SIG-M5 (cell line): ENCODE measurements at places on chromosomes 16 and 17.

DNA sequence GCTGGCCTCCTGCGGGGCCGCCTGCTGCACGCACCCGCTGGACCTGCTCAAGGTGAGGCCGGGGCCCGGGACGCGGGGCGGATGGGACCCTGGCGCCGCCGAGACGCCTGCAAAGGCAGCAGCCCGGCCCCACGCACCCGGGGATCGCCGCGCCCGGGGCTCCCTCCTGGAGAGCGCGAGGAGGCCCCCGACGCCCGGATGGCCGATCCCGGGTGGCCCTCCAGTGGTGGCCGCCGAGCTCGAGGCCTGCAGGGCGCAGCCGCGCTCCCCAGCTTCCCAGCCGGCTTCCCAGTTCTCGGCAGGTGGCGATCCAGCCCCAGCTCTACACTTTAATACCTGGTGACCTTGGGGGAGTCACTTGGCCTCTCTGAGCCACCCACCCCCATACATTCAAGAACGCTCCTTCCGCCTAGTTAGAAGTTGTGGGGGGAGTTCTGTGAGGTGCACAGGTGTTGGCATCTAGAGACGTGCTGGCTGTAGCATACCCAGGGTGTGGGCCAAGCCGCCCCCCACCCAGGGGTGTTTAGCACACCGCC lies 452 bp downstream of the SLC25A10 start:
- no peak for DNase-seq

- no peak for DNase-seq
These were observed 126.0 kb downstream of the HS3ST3A1 start for GRCh38 chr17:13475574-13476223.

DNA sequence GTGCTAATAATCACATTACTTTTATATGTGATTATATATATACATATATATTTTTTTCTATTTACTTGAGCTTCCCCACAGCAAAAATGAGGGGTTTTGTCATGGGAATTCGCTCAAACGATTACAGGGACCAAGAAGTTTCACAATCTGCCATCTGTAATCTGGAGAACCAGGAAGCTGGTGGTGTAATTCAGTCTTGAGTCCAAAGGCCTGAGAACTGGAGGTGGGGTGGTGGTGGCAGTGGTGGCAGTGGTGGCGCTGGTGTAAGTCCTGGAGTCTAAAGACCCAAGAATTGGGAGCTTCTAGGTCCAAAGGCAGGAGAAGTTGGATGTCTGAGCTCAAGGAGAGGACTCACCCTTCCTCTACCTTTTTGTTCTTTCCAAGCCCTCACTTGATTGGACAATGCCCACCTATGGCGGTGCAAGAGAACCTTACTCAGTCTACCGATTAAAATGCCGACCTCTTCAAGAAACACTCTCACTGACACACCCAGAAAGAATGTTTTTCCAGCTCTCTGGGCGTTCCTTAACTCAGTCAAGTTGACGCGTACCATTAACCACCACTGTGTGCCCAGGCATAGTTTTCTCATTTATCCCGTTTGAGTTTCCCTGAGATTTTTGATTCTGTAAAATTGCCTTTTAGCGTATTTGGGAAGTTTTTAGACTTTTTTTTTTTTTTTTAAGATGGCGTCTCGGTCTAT lies 31.9 kb downstream of the POLR2A start:
- no peak for DNase-seq

DNA sequence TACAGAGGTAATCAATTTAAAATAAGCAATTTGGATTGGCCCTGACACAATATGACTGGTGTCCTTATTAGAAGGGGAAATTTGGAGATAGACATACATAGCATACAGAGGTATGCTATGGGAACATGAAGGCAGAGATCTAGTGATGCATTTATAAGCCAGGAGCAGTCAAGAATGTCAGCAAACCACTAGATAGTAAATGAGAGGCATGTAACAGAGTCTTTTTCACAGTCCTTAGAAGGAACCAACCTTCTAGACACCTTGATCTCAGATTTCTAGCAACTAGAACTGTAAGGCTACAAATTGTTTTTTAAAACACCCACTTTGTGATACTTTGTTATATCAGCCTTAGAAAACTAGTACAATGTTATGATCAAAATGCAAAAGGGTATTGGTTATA lies 54.3 kb upstream of the CA10 start:
- DNase-seq = no peak

- no peak for DNase-seq
These were observed 1.9 kb upstream of the MT1E start for GRCh38 chr16:56623637-56624036.

- no peak for DNase-seq
These were observed 13.8 kb downstream of the ENGASE start for GRCh38 chr17:79088247-79088996.

DNA sequence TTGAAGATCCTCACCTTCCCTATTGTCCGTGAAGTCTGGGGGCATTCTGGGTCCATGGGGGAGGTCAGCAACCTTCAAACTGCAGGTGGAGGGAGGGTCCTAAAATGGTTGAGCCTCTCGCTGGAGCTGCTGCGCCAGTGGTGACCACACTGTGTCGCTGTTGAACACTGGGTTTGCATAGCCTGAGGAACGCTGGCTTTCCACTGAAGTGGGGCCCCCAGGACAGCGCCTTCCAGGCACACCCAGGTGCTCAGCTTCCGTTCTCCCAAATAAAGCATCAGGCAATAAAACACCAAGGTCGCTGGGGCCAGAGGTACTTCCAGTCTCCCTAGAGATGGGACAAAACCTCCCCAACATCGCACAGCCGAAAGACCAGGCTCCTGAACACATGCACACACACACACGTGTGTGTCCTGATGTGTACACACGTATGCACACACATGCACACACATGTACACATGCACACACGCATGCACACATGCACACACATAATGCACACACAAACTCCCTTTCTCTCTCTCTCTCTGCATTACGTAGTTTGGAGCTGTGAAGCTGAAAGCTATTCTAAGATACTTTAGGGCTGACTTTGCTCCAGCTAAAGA lies 120.6 kb downstream of the IRF8 start:
- no peak for DNase-seq

- DNase-seq = no peak
These were observed 10.4 kb downstream of the IL34 start for GRCh38 chr16:70656712-70657263.

DNA sequence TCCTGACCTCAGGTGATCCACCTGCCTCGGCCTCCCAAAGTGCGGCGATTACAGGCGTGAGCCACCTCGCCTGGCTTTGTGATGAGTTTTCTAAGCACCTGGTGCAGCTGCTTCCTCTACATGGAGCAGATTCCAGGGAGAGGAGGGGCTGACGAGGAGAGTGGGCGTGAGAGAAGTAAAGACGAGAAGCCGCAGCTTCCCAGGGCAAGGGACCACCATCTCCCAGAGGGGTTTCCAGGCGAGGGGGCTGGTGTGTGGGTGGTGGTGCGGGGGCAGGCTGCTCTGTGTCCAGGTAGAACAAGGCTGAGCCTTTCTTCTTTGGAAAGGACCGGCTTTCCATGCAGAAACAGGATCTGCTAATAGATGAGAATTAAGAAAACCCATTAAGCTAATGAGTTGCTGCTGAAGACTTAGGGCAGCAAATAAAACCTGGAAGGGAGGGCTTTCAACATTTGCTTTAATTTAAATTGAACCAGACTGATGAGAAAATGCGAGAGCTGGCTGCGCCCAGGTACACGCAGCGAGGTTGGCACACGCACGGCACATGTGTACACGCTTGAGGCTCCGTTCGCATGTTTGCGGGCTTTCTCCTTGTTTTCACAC lies 236.7 kb downstream of the RBFOX3 start:
- no peak for DNase-seq

GRCh38 chr17:41002814-41003213 lies 3.1 kb upstream of the KRTAP3-2 start:
- no peak for DNase-seq

- DNase-seq = no peak
These were observed 9.3 kb downstream of the MMP2 start for GRCh38 chr16:55488306-55488705.

DNA sequence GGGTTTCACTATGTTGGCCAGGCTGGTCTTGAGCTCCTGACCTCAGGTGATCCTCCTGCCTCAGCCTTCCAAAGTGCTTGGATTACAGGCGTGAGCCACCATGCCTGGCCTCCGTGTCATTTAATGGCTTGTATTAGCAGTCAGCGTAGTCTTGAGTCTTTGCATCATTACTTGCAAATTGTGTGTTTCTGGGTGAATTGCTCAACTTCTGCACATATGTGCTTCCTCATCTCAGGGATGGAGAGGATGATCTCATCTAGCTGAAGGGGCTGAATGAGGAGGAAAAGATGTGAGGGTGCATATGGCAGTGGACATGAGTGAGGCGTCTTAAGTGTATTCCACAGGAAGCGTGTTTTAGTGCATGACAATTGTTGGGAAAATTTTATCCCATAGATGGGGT lies 155.8 kb downstream of the SNX29 start:
- DNase-seq = peak; percentile 4

DNA sequence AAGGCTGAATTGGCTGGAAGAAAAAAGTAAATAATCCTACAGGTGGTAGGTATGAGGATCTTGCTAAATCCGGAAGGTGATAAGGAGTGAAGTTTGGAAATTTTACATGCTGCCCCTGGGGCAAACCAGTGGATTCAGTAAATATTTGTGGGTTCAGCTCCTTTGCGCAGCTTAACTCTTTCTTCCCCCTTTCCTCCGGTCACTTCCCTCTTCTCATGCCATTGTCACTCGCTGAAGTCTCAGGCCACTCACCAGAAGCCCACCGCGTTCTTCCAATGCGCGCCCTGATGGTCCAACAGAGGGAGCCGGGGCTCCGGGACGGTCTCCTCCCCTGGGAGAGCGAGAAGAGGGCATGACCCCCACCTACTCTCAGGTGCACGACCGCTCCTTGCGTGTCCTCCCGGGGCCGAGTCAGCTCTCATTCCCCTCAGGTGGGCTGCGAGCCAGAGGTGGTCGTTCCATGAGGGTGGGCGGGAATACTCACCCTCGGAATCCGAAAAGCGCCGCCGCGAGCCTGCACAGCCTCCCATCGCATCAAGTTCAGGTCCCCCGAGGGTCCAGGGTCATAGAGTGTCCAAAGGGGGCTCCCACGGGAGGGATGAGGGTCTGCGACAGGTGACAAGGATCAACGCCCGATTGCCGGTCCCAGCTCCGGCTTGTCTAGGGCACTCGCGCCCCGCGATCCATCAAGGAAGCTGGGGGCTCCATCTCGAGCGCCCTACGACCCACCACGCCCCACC lies 474 bp downstream of the CLN3 start:
- peak; percentile 4 for DNase-seq

- DNase-seq = no peak
These were observed 5.5 kb upstream of the MAF start for GRCh38 chr16:79605999-79606398.

DNA sequence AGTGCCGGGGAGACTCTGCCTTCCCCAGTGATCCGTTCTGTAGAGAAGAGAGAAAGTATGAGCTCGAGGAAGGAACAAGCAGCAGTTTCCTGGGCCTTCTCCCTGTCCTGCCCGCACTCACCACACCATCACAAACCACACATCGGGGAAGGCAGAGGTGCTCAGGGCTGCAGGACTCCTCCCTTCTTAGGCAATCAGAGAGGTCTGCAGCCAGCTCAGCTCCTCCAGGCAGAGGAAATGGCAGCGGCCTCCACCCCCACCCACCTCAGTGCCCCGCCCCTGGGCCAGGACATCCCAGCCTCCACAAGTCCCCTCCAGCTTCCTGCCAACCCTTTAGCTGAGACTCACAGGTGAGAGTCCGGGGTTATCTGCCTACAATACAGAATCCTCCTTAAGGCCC lies 2.0 kb downstream of the ZNF319 start:
- peak; percentile 46 for DNase-seq

DNA sequence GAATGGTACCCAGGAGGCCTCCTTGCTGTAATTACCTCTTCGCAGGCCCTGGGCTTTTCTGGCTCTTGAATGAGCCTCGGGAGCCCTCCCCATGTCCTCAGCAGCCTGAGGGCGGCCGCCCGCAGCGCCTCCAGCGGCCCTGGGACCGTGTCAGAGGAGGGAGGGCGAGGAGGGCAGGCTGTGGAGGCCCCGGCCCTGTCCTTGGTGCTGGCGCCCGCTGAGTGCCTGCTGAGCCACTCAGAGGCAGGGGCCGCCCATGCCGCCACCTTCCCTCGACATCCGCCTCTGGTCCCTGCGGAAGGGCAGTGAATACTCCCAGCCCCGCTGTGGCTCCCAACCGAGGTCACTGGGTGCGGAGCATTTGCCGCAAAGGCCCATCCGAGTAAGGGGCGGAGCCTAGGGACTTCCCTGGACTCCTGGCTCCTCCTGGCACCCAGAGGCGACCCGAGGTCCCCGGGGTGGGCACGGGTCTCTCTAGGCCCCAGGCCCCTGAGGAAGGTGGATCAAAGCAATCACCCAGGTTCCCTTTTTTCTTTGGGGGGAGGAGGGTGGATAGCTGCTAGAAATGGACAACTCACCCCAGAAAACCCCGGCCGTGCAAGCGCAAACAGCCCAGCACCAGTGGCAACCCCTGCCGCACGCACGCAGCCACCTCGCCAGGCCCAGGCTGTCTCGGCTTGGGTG lies 2.8 kb downstream of the RBFOX3 start:
- no peak for DNase-seq

DNA sequence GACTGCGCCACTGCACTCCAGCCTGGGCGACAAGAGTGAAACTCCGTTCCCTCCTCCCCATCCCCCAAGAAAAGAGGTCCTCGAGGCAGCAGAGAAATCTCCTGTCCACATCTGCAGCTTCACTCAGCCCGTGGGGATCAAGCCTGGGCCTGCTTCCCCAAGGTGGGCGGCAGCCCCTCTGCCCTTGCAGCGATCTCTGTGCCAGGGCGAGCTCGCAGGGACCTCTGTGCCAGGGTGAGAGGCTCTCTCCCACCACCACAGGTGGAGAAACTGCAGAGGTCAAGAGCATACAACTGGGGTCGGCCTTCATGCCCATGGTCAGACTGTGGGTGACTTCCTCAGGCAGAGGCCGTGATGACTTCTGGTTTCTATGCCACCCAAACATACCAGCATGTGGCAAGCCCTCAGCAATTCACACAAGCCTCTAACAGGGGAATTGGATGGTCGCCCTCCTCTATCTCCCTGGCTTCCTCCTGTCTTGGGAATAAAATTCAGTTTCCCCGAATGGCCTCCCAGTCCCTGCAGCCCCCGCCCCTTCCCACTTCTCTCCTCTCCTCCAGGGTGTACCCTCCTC lies 5.5 kb downstream of the SLC43A2 start:
- DNase-seq = no peak

GRCh38 chr17:78133179-78133951 lies 2.8 kb downstream of the TMC8 start:
- no peak for DNase-seq

- DNase-seq = no peak
These were observed 1.0 kb downstream of the SRCIN1 start for GRCh38 chr17:38604479-38605403.

GRCh38 chr16:13507530-13507929 lies 412.4 kb upstream of the ERCC4 start:
- DNase-seq = no peak

DNA sequence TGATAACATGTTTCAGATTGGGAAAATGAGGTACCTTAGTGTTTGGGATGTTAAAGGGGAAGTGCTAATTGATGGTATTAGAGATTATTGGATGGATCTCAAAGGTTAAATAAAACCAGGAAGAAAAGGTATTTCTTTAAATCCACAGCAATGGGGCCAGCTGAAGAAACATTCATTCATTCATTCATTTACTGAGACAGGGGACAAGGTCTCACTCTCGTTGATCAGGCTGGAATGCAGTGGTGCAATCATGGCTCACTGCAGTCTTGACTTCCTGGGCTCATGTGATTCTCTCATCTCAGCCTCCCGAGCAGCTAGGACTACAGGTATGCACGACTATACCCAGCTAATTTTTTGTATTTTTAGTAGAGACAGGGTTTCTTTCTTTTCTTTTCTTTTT lies 19.8 kb downstream of the EARS2 start:
- DNase-seq = no peak

- no peak for DNase-seq
These were observed 150.8 kb downstream of the XYLT1 start for GRCh38 chr16:17320009-17320408.
